Activated CD4-positive, alpha-beta T cell treated with anti-CD3 and anti-CD28 coated beads for 36 hours (primary cell): ENCODE measurements at places on chromosomes 7 and 10. TPM values are rescaled to one million over a fixed set of nuclear protein-coding genes. Genes with fewer than 3 reads are reported as not detected.

DNA sequence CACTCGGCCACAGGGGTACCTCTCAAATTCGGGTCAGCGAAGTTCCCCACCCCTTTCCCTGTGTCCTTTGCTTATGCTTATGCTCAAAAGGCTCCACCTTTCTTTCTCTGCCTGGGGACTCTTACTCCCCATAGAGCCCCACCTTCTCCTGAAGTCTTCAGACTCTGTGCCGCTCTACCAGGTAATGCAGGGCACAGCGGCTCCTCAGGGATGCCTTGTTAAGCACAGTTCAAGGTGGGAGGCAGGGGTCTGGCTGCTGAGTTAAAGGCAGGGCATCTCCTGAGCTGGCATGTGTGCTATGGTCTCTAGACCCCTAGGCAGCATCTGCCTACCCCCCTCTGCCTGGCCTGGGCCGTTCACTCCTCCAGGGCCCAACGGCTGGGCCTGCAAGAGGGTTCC lies 3.0 kb upstream of the CXCL12 start:
- H3K4me1 ChIP-seq, result peaks cover 3% of the 10 kb centered on the region
- H3K36me3 ChIP-seq, result no peaks in the 10 kb centered on the region
- no peak overlapping the region for H3K4me3 ChIP-seq
- H3K27ac ChIP-seq, result no peak overlapping the region

GRCh38 chr10:64036321-64036930 lies 515.2 kb downstream of the REEP3 start:
- no peaks in the 10 kb centered on the region for H3K36me3 ChIP-seq
- H3K4me1 ChIP-seq, result peaks cover 5% of the 10 kb centered on the region
- no peak overlapping the region for H3K27ac ChIP-seq
- DNase-seq, result no peak
- peaks cover 10% of the 10 kb centered on the region for H3K27me3 ChIP-seq

DNA sequence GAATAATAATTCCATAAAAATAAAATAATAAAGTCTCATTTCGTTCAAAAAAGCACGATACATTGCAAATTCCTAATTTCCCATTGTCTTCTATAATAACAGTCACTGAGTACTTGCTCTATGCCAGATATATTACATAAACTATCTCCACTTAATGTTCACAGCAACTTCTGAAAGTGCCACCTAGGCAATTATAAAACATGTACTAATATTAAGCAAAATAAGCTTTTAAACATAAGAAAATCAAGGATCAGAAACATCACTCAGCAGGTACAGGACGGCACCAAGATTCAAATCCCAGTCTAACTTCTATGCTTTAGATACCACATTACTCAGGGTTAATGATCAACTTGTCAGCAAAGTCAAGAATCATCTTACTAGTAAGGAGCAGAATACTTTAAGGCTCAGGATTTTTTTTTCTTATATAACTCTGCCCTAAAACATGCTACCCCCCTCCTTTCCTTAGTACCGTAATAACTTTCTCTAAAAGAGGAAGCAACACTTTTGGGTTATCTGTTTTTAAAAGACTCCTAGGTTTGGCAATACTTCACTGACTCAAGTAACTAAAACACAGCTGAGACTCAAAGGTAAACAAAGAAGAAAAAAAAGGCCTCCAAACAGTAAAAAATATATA lies 51.3 kb downstream of the USP6NL start:
- no peak overlapping the region for H3K4me3 ChIP-seq
- H3K27me3 ChIP-seq, result no peaks in the 10 kb centered on the region
- peaks cover 6% of the 10 kb centered on the region for H3K4me1 ChIP-seq
- no peaks in the 10 kb centered on the region for H3K36me3 ChIP-seq

DNA sequence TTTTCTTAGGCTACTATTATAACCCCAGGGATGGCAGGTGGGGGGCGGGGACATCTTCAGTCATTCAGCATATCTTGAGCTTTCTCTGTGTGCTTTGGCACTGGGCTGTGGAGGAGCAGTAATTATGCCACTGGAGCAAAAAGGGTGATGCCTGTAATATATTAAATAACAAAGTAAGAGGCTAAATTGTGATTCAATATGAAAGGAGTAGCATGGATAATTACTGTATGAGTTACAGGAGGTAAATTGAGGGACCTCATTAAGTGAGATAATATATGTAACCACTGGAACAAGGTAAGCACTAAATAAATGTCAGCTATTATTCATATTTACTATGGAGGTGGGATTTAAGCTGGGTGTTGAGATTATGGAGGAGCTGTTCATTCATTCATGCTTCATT lies 3.3 kb upstream of the STN1 start:
- DNase-seq, result no peak
- H3K36me3 ChIP-seq, result peaks cover 3% of the 10 kb centered on the region
- H3K27ac ChIP-seq, result no peak overlapping the region
- peaks cover 11% of the 10 kb centered on the region for H3K4me1 ChIP-seq
- no peak overlapping the region for H3K4me3 ChIP-seq

GRCh38 chr7:138785587-138786437 lies 12.0 kb upstream of the TMEM213 start:
- H3K27me3 ChIP-seq, result no peaks in the 10 kb centered on the region
- DNase-seq, result no peak
- H3K4me1 ChIP-seq, result no peaks in the 10 kb centered on the region
- H3K27ac ChIP-seq, result no peak overlapping the region
- no peak overlapping the region for H3K4me3 ChIP-seq

DNA sequence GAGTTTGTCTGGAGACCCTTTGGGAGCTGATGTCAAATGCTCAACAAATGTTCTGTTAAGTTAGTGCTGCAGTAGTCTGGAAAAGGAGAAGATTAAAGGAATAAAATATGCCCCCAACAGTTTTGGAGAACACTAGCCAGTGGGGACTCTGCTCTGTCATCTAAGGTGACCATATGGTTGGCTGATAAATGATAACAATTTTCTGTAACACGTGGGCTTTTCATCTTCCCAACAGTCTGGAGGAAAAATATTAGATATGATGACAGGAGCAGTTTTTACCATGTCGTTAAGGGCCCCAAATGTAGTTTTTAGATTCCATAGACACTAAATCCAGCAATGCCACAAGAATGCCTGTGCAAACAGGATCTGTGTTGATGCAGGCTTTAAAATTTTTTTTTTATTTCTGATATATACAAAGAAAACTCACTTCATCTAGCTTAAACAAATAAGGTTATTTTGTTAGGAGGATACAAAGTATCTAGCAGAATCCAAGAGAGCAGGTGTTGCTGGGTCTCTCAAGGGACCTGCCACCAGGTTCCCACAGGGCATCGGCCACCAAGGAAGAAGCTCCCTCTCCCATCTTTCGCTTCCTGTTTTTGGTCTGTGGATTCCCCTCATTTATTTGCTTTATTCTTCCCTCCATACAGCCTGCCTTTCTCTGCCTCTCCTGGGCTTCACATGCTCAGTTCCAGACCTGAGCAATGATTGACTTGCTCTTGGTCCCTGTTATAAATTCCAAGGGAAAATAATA lies 6.2 kb upstream of the CFAP58 start:
- DNase-seq, result no peak
- no peaks in the 10 kb centered on the region for H3K27me3 ChIP-seq
- no peaks in the 10 kb centered on the region for H3K36me3 ChIP-seq
- H3K4me3 ChIP-seq, result no peak overlapping the region
- H3K4me1 ChIP-seq, result peaks cover 12% of the 10 kb centered on the region

DNA sequence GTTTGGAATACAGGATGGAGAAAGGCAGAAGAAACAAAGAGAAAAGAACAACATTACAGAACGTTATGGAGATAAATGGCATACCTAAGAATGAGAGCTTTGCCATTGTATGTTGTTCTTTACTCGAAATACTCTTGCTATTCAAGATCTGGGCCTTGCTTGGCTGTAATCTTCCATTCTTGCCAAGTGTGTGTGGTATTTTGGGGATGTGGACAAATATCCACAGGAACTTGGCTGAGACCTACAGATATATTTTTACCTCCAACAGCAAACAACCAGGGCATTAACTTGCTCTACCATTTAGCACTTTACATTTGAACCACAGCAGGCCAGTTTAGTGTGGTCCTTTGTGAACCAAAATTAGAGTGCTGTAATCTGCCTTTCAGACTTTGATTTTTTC lies 76.3 kb downstream of the DKK1 start:
- no peaks in the 10 kb centered on the region for H3K4me1 ChIP-seq

DNA sequence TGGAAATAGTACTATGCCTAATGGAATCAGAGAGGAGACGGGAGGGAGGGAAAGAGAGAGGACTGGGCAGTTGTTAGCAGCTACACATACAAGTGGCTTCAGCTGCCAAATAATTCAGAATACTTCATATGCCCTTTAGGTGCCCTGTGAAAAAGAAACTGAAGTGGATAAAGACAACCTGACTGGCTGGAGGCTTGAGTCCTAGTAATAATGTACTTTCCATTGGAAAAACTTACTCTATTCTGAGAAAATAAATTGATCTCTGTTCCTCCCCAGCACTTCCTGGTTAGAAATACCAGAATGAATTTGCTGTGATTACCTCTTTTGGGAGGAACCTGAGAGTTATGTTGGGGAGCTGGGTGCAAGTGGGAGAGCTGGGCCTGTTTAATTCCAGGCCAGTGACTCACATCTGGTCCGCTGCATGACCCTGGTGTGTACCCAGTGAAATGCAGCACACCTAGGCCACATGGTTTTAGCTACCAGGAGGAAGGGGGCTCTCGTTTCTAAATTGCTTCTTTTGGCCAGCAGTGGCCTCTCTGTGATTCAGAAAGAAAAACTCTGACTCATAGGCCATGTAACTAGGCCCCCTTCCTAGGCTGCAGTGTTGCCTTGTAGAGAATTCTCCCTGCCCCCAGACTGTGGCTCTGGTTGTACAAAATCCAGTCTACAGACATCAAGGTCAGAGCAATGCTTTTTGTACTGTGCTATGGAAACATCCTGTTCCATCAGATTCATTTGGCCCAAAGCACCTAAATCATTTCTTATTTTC lies 6.5 kb downstream of the AGFG2 start:
- peaks cover 96% of the 10 kb centered on the region for H3K4me1 ChIP-seq
- DNase-seq, result peak; percentile 82
- H3K27ac ChIP-seq, result peak overlapping the region; percentile 99
- H3K36me3 ChIP-seq, result peaks cover 38% of the 10 kb centered on the region
- peak overlapping the region; percentile 98 for H3K4me3 ChIP-seq

Gene SMIM30
- 36.0 TPM for total RNA-seq

Gene AKR1D1
- not detected for total RNA-seq

Gene BTBD16
- total RNA-seq, result not detected

Gene RRP12
- total RNA-seq, result 45.9 TPM

Gene NEUROG3
- 0.21 TPM for total RNA-seq
